ENCODE measurements at places on chromosomes 2 and 18. TPM values are rescaled to one million over a fixed set of nuclear protein-coding genes. Genes with fewer than 3 reads are reported as not detected.

GRCh38 chr18:3855966-3856365 is 406.0 kb downstream of the TGIF1 start:
- DNase-seq: no peak

DNA sequence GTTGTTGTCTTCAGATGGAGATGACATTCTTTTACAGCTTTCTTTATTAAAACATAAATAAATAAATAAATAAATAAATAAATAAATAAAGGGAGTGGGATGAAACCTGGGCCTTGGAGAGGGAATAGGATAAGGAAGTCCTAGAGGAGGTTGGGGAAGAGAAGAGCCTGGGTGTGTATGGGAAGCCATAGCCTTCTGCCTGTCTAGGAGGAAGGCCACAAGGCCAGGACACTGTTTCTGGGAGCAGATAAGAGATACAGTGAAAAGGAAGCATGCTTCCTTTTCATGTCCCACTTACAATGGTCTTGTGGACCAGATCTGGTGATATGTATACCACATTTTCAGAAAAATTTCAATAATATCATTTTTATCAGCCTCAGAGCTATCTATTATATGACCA is 6.1 kb upstream of the TDRD15 start:
- no peak for DNase-seq

ANKRD62 gene
- polyA plus RNA-seq: 0.10 TPM

SNTG2 gene
- 3.2 TPM for polyA plus RNA-seq

DNA sequence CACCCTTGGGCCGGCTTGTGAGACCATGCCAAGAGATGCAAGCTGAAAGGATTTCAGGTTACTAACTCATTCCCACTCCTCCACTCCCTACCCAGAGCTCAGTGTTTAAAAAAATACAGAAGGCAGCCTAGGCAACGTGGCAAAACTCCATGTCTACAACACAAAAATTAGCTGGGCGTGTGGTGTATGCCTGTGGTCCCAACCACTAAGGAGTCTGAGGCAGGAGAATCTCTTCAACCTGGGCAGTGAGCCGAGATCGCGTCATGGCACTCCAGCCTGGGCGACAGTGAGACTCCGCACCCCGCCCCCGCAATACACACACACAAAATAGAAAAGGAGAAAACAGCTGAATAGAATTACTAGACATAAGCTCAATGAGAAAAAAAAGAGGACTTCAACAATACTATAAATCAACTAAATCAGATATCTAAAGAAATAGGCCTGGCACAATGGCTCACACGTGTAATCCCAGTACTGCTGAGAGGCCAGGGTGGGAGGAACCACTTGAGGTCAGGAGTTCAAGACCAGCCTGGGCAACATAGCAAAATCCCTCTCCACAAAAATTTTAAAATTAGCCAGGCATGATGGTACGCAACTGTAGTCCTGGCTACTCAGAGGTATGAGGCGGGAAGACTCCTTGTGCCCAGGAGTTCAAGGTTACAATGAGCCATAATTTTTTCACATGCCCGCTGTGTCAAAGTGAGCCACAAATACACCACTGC is 10.1 kb downstream of the IWS1 start:
- DNase-seq: no peak

DNA sequence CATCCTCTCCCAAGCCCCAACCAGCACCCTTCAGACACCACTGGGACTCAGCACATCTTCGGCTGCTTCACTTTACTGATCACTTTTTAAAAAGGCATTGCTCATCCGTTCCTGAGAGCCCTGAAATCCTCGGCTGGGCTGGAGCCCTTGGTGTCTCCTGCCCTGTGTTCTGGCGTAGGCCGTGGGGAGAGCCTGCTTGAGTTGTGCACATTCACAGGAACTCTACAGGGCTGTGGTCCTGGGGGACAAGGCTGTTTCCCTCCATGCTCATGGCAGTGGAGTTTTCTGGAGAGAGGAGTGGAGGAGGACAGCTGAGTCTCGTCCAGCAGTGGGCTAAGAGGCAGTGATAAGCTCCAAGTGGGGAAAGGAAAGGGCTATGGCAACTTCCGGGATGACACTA is 15.9 kb downstream of the CENPA start:
- no peak for DNase-seq

GRCh38 chr2:112597537-112598322 is 13.3 kb downstream of the CHCHD5 start:
- DNase-seq: no peak

TXNDC2 gene
- not detected for polyA plus RNA-seq

- DNase-seq: no peak
Observed at GRCh38 chr18:58051765-58052460, 7.9 kb downstream of the NEDD4L start.

GRCh38 chr2:11811036-11811654 is 64.7 kb downstream of the LPIN1 start:
- DNase-seq: no peak

- DNase-seq: no peak
Observed at GRCh38 chr18:46321955-46322354, 217.8 kb downstream of the HAUS1 start.

- DNase-seq: no peak
Observed at GRCh38 chr2:27965841-27966240, 75.3 kb downstream of the BABAM2 start.

GRCh38 chr2:147933931-147934330 is 86.6 kb downstream of the ORC4 start:
- DNase-seq: no peak

TUBB6 gene
- 58.9 TPM for polyA plus RNA-seq

DNA sequence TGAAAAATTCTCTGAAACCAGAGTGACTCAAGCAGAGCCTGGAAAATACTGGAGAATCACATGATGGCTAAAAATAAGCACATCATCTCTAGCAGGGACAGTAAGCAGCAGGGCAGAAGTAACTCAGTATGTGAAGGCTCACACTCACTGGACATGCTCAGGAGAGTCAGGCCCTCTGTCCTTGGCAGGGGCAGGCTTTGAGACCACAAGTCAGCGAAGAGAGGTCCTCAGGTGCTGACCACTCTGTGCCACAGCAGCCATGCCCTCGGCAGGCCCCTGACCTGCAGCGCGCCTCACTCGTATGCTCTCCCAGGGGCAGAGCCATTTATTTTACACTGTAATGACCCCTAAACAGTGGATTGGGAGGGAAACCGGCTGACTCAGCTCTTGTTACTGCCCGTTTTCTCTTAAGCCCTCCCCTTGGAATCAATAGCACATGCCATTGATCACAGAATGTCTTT is 76.8 kb downstream of the MAPRE2 start:
- no peak for DNase-seq

IL1RN gene
- polyA plus RNA-seq: 3.2 TPM

DNA sequence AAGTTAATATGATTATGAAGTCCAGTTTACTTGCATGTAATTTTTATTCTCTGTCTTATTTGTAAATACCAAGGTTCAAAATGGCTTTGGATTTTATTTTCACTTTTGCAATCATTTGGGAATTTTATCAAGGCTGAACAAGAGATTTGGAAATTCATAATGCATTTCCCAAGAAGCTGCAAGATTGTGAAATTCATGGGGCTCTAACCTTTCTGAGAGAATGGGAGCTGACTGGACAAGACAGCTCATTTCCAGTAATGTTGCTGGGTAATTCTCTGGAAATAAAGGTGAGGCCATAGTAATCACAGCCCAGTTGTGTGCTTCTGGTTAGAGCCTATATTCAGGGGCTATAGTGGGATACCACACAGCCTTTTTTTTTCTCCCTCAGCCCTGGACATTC is 21.5 kb upstream of the NABP1 start:
- no peak for DNase-seq

EML6 gene
- 20.4 TPM for polyA plus RNA-seq

RESP18 gene
- not detected for polyA plus RNA-seq

ATP6V1B1 gene
- polyA plus RNA-seq: 58.5 TPM

DNA sequence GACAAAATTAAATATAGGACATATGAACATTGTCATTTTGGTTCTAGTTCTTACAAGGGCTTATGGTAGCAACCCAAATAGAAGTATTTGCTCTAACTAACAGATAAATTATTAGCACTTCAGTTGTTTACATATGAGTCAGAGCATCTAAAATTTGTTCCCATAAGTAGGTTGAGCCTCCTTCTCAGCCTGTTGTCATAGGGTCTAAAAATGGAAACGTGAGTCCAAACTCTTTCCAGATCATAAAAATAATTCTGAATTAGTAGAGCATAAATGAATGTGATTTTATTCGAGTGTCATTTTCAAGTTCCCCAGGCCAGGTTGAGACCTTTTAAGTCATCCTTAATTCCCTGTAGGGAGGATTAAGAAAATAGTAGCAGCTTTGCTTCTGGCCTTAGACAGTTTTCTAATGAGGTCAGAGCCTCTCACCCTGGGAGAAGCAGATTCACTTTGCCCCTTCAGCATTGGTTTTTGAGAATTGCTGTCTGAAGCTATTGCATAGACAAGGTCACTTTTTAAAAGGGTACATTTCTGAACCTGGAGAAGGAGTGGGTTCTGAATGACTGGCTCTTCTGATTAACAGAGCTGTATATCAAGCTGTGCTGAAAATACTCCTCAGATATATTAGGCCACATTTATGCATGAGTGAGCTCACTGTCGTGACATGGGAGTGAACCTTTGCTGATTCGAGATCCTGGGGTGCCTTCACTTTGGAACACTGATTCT is 164.3 kb downstream of the NEDD4L start:
- no peak for DNase-seq

- no peak for DNase-seq
Observed at GRCh38 chr18:29838556-29838955, 1204.0 kb downstream of the DSC3 start.

LIMS2 gene
- 15.5 TPM for polyA plus RNA-seq
